ENCODE measurements at places on chromosomes 16 and 17.
A peak's percentile ranks its signal among the peaks of the same experiment; 100 is the strongest.

GRCh38 chr17:19510903-19511302 is 22.8 kb upstream of the SLC47A1 start:
- DNase-seq = no peak

DNA sequence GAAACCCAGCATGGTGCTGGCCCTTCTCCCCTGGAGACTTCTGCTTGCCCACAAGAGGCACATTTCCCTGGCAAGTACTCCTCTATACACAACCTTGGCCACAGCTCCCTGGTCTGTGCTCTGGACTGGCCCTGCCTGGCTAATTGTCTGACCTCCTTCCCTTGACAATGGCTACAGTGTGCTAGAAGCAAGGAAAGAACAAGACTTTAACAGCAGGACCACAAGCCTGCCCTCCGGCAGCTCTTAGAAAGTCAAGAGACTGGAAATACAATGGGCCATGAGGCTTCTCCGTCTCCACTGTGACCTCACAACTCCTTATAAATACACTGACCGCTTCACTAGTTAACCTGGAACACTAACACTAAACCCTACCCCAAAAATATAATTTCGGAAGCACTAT is 36.7 kb downstream of the LIG3 start:
- DNase-seq = no peak

DNA sequence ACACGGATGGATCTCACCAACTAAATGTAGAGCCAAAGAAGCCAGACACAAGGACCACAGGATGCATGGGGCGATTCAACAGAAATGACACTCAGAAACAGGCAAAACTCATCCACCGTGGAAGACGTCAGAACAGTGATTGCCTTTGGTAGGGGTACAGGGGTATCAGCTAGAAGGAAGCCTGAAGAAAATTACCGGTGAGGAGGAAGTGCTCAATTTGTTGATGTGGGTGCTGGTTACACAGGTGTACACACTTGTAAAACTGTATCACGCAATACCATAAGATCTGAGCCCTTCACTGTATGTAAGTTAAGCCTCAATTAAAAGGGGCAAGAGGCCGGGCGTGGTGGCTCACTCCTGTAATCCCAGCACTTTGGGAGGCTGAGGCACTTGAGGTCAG is 226.1 kb downstream of the C16orf78 start:
- DNase-seq = no peak

DNA sequence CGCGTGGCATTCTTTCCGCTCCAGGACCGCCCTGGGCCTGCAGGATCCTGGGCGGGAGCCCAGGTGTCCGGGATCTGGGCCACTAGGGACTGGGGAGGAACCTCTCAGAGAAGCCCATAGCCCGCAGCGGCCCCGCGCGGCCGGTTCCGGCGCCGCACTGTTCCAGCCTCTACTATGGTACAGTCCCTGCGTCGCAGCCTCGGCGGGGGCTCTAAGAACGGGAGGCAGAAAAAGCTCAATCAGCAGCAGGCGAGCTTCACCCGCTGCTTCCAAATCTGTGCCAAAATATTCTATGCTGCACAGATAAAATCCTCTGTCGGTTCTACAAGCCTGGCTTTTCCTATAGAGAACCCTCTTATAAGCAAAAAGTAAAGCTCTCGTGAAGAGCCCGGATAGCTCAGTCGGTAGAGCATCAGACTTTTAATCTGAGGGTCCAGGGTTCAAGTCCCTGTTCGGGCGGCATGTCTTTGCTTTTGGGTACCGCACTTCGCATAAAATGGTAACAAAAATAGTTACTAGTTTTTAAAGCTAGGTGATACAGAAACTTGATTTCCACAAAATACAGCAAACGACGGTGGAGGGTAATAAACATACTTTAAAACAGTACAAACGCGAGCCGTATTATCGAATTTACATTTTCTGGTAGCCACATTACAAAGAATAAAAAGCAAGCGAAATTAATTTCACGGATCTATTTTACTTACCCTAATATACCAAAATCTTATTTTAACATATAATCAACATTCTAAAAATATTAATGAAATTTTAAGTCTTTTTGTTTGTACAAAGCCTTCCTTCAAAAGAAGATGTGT is 661 bp upstream of the ALOXE3 start:
- peak; percentile 71 for DNase-seq

- peak; percentile 27 for DNase-seq
Measured at GRCh38 chr17:43907425-43907981, at the start of gene MPP2. TSS of gene MPP2 (minus strand) at chr17:43907536. CDS start at chr17:43904460, 3,076 bp downstream.

DNA sequence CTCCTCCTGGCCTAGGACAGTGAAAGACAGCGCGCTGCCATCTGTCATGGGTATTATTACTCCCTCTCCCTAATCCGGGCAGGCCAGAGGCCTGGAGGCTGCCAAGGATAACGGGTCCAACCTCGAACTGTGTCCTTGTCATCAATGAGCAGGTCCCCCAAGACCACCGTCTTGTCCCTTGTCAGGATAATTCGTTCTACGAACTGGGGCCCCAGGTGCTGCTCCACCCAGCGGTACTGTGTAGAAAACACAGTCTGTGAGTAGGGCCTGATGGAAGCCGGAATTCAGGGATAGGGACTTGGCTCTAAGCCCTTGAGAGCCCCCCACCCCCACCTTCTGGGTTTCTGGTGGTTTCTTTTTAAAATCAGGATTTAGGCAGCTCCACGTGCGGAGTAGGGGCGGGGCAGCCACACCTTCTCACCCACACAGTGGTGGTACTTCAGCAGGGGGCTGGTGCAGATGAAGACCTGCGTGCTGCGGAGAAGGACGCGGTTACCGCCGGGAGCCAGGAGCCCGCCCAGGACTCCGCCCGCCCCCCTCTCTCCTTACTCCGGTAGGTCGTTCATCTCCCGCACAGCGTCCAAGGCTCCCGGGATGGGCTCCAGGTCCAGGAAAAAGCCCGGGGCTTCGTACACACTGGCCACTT is 787 bp downstream of the NT5C start:
- DNase-seq = no peak

DNA sequence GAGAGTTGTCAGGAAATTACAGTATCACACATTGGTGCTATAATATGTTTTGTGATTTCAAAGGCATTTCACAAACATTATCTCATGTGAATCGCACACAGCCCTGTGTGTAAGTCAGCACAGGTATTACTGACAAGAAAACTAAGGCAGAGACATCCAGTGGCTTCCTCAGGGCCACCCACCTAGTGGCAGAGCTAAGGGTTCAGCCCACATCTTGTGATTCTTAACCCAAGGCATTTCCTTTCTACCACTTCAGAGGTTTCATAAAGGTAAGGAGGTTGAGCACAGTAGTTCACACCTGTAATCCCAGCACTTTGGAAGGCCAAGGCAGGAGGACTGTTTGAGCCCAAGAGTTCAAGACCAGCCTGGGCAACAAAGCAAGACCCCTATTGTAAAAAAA is 58.2 kb downstream of the STX8 start:
- DNase-seq = no peak

GRCh38 chr16:80171746-80172145 is 369.0 kb upstream of the DYNLRB2 start:
- no peak for DNase-seq

GRCh38 chr16:54846766-54847165 is 83.9 kb upstream of the IRX5 start:
- DNase-seq = no peak
